ENCODE measurements at places on chromosomes 5 and 9. TPM values are rescaled to one million over a fixed set of nuclear protein-coding genes. Genes with fewer than 3 reads are reported as not detected.

- no peak overlapping the region for H3K27ac ChIP-seq
- no peaks in the 10 kb centered on the region for H3K36me3 ChIP-seq
- no peaks in the 10 kb centered on the region for H3K27me3 ChIP-seq
- H3K4me3 ChIP-seq, result no peak overlapping the region
- H3K4me1 ChIP-seq, result no peaks in the 10 kb centered on the region
These were observed 174.6 kb downstream of the GDNF start for GRCh38 chr5:37665272-37665671.

Gene PCDHA1
- 0.83 TPM for total RNA-seq

DNA sequence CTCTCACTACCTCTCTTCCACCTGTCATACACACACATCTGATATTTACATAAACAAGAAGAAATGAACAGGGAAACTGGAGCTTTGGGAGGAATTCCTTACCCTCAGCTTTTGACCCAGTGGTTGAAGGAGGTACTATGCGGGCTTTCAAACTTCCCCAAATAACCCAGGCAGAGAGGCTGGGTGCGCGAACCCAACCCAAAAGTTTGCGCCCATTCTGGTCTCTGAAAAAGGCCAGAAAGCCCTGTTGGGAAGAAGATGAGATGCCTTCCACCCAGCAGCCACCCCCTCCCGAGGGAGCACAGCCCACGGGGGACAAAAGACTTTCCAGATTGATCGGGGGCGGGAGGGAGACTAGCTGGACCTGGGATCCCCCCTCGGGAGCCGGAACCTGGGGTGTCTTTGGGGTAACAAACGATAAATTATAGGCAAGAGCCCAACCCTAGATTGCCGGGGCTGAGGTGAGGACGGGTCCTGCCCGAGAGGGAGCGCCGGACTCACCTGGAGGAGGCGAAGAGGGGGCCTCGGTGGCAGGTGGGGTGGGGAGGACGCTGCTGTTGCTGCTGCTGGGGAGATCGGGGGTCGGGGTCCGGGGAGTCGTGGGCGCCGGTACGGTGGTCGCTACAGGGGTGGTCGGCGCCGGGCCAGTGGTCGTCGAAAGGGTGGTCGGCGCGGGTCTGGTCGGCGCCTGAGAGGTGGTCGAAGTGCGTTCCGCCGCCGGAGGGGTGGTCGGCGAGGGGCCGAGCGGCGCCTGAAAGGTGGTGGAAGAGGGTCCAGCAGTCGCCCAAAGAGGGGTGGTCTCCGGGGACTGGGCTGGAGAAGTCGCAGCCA lies 798 bp downstream of the MEGF9 start:
- no peaks in the 10 kb centered on the region for H3K27me3 ChIP-seq
- H3K27ac ChIP-seq, result peak overlapping the region; percentile 58
- H3K36me3 ChIP-seq, result peaks cover 21% of the 10 kb centered on the region
- peak; percentile 15 for DNase-seq

Gene MLANA
- not detected for total RNA-seq

GRCh38 chr5:51273871-51274270 lies 109.4 kb upstream of the ISL1 start:
- H3K4me3 ChIP-seq, result no peak overlapping the region
- DNase-seq, result no peak
- no peak overlapping the region for H3K27ac ChIP-seq

Gene LVRN
- 0.14 TPM for total RNA-seq

Gene FST
- 19.6 TPM for total RNA-seq

Gene NEURL1B
- 2.8 TPM for total RNA-seq

- no peaks in the 10 kb centered on the region for H3K4me1 ChIP-seq
- no peaks in the 10 kb centered on the region for H3K27me3 ChIP-seq
- no peak for DNase-seq
- no peak overlapping the region for H3K27ac ChIP-seq
These were observed 439.9 kb upstream of the TLE4 start for GRCh38 chr9:79131824-79132377.

GRCh38 chr5:16238018-16238417 lies 58.4 kb upstream of the MARCHF11 start:
- no peak overlapping the region for H3K27ac ChIP-seq
- peaks cover 27% of the 10 kb centered on the region for H3K27me3 ChIP-seq
- no peak overlapping the region for H3K4me3 ChIP-seq
- H3K36me3 ChIP-seq, result no peaks in the 10 kb centered on the region

DNA sequence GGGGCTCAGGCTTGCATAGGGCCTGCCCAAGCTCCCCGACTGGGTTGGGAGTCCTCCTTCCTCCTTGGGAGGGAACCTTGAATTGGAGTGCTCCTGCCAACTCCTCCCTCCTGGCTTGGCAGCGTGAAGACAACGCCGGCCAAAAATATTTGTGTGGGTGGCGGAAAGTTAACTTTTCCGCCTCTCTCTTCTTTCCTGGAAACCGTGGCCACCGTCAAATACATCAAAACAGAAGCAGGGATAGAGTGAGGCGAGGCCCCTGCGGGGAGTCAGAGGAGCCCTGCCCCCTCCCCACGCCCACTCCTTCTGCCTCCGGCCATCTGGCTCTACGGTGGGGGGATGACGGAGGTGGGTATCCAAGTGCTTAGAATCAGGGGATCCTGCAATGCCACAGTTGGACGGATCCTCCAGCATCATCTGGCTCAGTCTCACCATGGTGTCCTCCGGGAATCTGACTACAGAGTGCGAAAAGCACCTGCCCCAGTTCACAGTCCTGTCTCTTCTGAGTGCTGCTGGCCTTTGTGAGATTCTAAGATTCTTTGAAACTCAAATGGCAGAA lies 25.2 kb upstream of the SYNPO start:
- peaks cover 53% of the 10 kb centered on the region for H3K4me1 ChIP-seq
- H3K27me3 ChIP-seq, result no peaks in the 10 kb centered on the region
- H3K27ac ChIP-seq, result peak overlapping the region; percentile 4
- DNase-seq, result peak; percentile 44
- H3K4me3 ChIP-seq, result no peak overlapping the region

Gene SPAAR
- not detected for total RNA-seq

Gene CARD6
- 8.2 TPM for total RNA-seq

DNA sequence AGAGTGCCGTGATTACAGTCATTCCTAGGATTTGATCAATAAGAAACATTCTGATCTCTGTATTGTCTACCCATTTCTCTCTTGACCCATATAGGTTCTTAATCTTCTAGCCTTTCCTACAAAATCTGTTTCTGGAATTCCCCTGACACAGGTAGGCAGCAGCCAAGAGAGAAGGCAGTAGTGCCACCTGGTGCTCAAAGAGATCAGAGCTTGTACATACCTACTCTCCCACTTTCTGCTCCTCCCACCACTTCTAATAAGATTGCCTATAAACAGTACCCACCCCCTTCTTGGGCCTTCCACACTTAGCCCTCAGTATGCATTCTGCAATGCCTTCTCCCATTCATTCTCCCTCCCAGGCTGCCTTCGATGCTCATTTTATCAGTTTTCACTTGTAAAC lies 117.4 kb upstream of the RORB start:
- H3K4me3 ChIP-seq, result no peak overlapping the region
- no peak overlapping the region for H3K27ac ChIP-seq
- H3K36me3 ChIP-seq, result no peaks in the 10 kb centered on the region

Gene SLC6A19
- not detected for total RNA-seq

DNA sequence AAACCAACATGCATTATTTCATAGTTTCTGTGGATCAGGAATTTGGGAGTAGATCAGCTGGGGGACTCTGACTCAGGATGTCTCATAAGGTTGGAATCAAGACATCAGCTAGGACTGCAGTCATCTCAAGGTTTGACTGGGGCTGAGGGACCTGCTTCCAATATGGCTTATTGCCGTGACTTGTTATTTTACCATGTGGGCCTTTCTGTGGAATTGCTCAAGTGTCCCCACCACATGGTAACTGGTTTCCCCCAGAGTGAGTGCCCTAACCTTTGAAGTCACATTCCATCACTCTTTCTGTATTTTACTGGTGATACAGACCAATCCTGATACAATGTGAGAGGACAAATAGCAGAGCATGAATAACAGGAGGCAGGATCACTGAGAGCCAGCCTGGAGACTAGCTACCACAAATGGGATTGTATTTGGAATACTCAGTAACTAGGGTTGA lies 70.2 kb upstream of the ELL2 start:
- no peaks in the 10 kb centered on the region for H3K27me3 ChIP-seq
- DNase-seq, result no peak
- no peak overlapping the region for H3K4me3 ChIP-seq
- no peak overlapping the region for H3K27ac ChIP-seq
- H3K36me3 ChIP-seq, result no peaks in the 10 kb centered on the region

DNA sequence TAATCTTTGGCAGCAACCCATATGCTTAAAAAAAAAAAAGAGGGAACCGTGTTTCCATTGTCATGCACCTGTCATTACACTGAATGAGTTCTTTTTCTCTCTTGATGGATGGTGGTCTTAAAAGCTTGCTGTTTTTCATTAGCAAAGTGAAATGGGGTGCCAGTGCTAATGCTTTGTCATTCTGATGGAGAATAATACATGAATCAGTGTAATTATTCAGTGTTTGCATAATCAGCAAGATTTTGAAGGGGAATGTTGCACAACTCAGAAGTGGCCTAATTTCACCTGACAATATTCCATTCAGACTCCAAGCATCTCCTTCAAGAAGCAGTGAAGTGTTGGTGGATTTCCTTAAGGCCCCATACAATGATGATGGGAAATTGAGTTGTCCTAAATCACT lies 38.1 kb downstream of the MAP1B start:
- no peak for DNase-seq
- no peak overlapping the region for H3K4me3 ChIP-seq
- H3K27ac ChIP-seq, result no peak overlapping the region
- no peaks in the 10 kb centered on the region for H3K4me1 ChIP-seq

- H3K4me1 ChIP-seq, result peaks cover 19% of the 10 kb centered on the region
- no peak overlapping the region for H3K27ac ChIP-seq
- H3K4me3 ChIP-seq, result no peak overlapping the region
- DNase-seq, result no peak
These were observed 46.4 kb downstream of the C5orf15 start for GRCh38 chr5:133921979-133922378.

DNA sequence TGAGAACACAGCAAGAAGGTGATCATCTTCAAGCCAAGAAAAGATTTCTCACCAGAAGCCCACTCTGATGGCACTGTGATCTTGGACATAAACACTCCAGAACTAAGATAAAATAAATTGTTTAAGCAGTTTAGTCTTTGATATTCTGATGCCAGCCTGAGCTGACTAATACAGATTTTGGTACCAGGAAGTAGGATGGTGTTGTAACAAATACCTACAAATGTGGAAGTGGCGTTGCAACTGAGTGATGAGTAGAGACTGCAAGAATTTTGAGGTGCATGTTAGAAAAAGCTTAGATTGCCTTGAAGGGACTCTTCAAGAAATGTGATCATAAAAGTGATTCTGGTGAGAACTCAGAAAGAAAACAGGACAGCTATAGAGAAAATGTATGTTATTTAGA lies 592.4 kb upstream of the DAB2 start:
- H3K4me3 ChIP-seq, result no peak overlapping the region
- H3K4me1 ChIP-seq, result no peaks in the 10 kb centered on the region
- H3K27ac ChIP-seq, result no peak overlapping the region
- no peak for DNase-seq

Gene PNPLA7
- 3.6 TPM for total RNA-seq

Gene BOD1
- 87.4 TPM for total RNA-seq

Gene MYOT
- not detected for total RNA-seq

- no peaks in the 10 kb centered on the region for H3K36me3 ChIP-seq
- H3K27ac ChIP-seq, result no peak overlapping the region
- no peaks in the 10 kb centered on the region for H3K27me3 ChIP-seq
- H3K4me3 ChIP-seq, result no peak overlapping the region
These were observed 661.8 kb downstream of the DTWD2 start for GRCh38 chr5:118326481-118327045.

Gene THBS4
- 1.3 TPM for total RNA-seq

DNA sequence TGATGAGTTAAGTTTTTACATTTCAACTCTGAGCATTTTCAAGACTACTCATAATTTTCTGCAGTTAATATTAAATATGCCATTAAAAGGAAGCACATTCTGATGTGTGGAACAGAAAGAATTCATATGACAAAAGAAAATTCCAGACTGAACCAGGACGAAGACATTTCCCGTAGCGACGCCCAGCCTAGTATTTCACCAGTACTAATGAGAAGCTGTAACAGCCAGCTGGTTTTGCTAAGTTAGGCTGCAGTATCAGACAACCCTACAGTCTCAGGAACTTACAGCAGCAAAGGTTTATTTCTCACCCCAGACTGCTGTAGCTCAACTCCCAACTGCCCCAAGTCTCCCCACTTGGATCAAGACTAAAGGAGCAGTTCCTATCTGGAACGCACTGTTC lies 91.6 kb downstream of the TMEM174 start:
- H3K27ac ChIP-seq, result no peak overlapping the region
- no peak overlapping the region for H3K4me3 ChIP-seq
- no peak for DNase-seq

GRCh38 chr9:121785673-121786542 lies 134.5 kb downstream of the DAB2IP start:
- no peak overlapping the region for H3K27ac ChIP-seq
- no peaks in the 10 kb centered on the region for H3K4me1 ChIP-seq

DNA sequence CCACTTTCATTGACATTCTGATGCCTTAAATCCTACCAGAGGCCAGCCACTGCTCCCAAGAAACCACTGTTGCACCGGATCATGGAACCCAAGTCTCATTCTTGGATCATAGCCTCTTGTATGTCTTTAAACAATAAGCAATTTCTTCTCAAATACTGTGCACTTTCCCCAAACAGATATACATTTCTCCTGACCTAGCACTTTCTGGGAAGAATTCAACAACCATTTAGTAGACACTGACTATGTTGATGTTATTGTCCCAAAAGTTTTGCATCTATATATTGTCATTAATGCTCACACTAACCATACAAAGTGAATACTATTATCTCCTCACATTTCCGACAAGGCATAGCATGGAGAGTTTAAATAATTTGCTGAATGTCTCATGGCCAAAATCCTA lies 123.3 kb downstream of the GNAQ start:
- no peaks in the 10 kb centered on the region for H3K36me3 ChIP-seq
- H3K4me1 ChIP-seq, result peaks cover 26% of the 10 kb centered on the region
- H3K27ac ChIP-seq, result no peak overlapping the region
- H3K4me3 ChIP-seq, result no peak overlapping the region
- H3K27me3 ChIP-seq, result no peaks in the 10 kb centered on the region

GRCh38 chr5:129363991-129364390 lies 96.1 kb upstream of the ADAMTS19 start:
- H3K4me1 ChIP-seq, result no peaks in the 10 kb centered on the region
- DNase-seq, result no peak
- H3K27ac ChIP-seq, result no peak overlapping the region
- no peaks in the 10 kb centered on the region for H3K27me3 ChIP-seq

DNA sequence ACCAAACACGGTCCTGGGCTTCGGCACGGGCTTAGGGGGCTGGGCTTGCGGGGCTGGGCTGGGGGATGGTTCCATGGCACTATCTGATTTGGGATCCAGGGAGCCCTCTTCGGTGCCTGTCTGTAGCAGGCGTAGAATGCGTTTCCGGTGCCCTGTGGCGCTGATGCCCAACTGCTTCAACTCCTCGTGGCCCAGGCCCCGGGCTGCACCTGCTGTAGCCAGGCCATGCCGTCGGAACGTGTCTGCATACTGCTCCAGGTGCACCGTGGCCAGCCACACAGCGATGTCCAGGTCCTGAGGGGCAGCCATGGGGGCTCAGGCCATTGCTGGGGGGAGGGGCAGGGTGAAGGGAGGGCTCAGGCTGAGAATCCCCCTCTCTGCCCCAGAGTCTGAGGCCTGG lies 1.9 kb downstream of the ARAP3 start:
- H3K4me3 ChIP-seq, result no peak overlapping the region
- no peaks in the 10 kb centered on the region for H3K27me3 ChIP-seq
- no peak for DNase-seq

Gene KIF4B
- total RNA-seq, result not detected

- no peak overlapping the region for H3K4me3 ChIP-seq
- no peak for DNase-seq
- H3K4me1 ChIP-seq, result no peaks in the 10 kb centered on the region
These were observed 251.1 kb downstream of the BNC2 start for GRCh38 chr9:16619402-16619801.
